ENCODE measurements at places on chromosomes 2 and 18.

DNA sequence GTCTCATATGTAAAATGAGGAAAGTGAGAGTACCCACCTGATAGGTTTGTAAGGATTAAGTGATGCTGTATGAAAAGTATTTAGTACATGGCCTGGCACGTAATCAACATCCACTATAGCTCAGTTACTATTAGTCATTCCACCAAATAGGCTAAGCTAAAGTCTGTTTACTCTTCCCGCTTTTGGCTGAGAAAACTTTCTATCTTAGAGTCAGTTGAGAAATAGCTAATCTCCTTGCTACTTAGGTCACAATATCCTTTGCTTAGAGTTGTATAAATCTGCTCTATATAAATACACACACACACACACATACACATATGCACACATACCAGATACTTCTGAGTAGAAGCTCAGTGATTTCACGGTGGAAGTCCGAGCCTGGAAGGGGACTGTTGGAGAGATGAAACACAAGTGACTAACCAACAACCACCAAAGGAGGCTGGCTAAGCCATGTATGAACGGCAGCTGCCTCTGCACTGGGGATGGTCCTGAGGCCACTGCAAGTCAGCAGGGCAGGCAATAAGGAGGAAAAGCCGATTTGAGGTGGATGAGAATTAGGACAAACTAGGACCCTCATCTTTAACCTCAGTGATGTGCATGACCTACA is 104.6 kb upstream of the EPHA4 start:
- no peak for DNase-seq

- DNase-seq = no peak
Measured at GRCh38 chr2:236604575-236605344, 35.1 kb downstream of the ACKR3 start.

DNA sequence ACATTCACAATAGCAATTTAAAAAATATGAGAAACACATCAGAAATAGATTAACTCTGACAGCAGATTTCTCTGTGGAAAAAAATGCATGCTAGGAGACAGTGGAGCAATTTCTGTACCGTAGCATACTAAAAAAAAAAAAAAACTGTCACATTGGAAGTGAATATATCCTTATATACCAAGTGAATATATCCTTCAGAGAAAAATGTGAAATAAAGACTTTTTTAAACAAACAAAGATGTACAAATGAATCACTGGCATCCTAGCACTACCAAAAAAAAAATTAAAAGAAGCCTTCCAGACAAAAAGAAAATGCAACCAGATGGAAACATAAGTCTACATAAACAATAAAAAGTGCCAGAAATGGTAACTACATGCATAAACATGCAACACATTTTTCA is 169.4 kb downstream of the NBAS start:
- DNase-seq = no peak

GRCh38 chr18:76450452-76451395 is 44.3 kb downstream of the ZNF516 start:
- DNase-seq = peak; percentile 7

DNA sequence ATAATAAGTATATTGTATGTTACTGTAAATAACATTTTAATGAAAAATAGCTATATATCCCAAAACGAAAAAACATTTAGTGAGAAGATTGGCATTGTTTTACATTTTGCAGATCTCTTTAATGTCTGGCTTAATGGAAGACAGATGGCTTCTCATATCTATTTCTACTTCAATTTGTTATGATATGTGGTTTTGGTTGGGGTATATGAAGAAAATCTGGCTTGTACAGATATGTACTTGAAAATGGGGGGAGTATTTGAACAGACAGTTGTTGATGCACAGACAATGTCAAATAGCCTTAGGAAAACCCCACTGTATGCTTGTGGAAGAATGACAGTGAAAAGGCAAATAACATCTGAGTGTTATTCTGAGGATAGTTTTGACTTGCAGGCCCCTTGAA is 23.6 kb upstream of the GMCL1 start:
- DNase-seq = no peak

GRCh38 chr2:71001981-71002570 is 7.4 kb upstream of the TEX261 start:
- DNase-seq = no peak

DNA sequence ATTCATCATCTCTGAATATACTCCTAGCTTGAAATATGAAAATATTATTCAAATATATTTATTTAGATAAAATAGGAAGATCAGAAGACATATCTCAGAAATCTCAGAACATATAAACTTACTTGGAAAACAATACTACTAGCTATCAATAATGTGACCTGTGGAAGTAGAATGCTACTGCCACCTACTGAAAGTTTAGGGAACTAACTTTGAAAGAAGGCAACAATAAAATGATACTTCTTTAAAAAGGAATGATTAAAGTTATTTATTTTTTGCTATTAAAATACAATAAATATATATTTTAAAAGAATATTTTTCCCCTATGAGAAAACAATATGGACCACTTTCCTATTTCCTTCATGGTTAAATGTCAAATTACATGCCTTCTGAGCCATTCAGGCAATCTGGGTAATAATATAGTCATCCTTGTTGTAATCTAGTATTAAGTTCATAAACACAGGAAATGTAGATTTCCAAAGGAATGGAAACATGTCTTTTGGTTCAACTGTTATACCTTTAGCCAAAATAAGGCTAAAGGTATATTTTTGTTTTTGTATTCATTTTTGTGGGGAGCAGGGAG is 26.0 kb downstream of the ACADL start:
- no peak for DNase-seq

Data from stimulated activated CD8-positive, alpha-beta memory T cell treated with anti-CD3 and anti-CD28 coated beads, Interleukin-4, amount 100 ng/mL, for 24 hours (primary cell).